NT2/D1 (cell line): ENCODE measurements at places on chromosomes 7 and 10.

DNA sequence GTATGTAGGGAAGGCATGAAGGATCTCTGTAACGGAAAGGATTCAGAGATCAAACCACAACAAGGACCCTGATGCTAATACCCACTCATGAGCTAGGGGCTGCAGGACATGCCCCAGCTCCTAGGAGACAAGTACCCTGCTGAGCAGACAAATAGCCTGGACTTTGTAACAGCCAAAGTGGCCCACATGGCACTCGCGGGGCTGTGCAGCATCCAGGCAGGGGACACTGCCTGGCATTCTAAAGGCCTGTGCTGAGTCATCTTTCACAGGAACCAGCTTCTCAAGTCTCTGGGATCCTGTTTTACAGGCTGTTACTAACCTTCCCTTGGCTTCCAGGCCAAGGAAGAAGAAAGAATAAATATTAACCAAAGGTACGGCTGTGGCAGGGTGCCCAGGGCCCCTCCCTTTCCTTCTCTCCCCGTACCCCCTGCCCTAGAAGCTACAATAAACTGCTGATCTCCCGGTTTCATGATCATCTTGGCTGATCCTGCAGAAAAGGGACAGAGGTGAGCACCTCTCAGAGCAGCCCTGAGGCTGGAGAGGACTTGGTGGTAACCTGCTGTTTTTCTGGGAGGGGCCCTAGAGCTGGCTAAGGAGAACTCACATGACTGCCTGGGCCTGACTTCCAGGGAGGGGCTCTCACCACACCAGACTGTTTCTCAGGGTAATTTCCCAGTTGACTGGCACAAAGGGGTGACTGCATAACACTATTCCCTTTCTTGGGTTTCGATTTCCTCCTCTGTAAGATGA is 4.2 kb upstream of the RPEL1 start:
- DNase-seq: no peak

GRCh38 chr10:28975891-28976531 is 298.7 kb downstream of the BAMBI start:
- DNase-seq: peak; percentile 39

DNA sequence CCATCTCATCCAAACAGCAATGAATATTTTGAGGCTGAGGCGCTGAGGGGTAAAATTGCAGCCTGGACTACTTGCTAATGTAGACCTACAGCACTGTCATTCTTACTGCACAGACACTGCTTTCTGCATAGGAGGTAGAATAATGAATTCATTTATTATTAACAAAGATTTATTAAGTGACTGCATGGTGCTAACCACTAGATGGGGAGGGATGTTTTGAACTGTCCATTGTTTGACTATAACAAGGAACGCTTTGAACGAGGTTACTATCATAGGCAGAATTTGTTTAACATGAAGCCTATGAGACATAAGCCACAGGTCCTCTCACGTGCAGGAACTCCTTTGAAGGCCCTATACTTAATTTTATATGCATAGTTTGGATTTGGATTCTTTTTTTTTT is 143.8 kb downstream of the CFTR start:
- DNase-seq: no peak

GRCh38 chr7:74032191-74032490 is 4.2 kb downstream of the ELN start:
- DNase-seq: no peak

GRCh38 chr7:127677433-127678230 is 25.6 kb downstream of the SND1 start:
- no peak for DNase-seq

DNA sequence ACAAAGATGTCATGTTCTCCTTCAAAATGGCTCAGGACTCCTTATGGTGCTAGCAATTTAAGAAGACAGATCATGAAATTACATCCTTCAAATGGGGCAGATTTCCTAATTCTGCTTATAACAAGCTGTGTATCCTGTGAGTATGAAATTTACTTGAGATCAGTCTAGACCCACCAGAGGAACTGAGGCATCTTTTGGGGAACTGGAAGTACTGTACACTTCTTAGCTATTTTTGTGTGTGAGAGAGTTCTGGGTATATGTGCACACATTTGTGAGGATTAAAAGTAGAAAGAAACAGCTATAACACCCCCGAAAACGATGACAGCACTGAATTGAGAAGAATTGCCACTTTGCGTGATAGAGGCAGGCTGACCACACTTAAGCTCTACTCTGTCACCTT is 187.0 kb upstream of the CCDC6 start:
- no peak for DNase-seq

DNA sequence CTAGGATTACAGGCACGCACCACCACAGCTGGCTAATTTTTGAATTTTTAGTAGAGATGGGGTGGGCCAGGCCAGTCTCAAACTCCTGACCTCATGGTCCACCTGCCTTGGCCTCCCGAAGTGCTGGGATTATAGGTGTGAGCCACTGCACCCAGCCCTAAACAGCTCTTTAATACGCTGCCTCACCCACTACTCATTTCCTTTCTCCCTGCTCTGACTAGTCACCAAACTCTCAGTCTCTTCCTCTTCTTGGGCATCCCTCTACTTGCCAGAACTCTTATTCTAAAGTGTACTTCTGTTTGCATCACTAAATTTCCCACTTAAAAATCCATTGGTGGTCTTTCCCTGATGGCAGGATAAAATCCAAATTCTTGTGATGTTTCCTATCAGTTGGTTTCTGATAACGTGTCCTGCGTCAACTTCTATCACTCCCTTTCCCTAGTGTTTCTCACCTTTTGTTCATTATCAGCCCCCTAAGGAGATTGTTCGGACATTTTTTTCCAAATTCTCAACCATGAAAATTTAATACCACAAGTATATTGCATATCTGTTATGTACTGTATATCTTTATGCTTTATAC is 124.7 kb downstream of the CUBN start:
- no peak for DNase-seq

DNA sequence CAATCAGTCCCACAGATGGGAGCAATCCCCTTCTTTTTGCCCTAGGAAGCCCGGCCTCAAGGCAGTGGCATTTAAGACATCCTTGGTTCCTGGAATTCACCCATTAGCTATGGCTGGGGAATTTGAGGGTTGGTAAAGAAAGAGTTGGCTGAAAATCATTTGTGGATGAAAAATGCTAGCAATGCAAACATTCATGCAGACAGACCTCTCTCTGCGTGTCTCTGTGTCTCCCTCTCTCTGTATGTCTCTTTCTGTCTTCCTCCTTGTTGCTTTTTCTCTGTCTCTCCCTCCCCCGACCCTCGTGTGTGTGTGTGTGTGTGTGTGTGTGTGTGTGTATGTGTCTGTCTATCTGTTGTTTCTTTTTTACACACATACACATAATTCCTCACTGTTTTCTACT is 19.4 kb downstream of the LDB3 start:
- no peak for DNase-seq

DNA sequence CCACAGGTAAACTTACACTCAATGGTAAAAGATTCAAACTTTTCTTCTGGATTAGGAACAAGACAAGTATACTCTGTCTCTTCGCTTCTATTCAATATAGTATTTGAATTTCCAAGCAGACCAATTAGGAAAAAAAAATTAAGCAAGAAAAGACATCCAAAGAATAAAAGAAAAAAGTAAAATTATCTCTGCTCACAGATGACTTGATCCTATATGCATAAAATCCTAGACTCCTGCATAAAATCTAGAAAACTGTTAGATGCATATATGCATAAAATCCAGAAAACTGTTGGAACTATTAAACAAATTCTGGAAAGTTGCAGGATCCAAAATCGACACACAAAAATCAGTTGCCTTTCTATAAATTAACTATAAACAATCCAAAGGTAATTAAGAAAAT is at the start of gene OR13A1:
TSS of gene OR13A1 (minus strand) at position 101 of the 400 bp plus-strand sequence. CDS start 11,186 bp downstream, outside the sequence.
- DNase-seq: no peak

DNA sequence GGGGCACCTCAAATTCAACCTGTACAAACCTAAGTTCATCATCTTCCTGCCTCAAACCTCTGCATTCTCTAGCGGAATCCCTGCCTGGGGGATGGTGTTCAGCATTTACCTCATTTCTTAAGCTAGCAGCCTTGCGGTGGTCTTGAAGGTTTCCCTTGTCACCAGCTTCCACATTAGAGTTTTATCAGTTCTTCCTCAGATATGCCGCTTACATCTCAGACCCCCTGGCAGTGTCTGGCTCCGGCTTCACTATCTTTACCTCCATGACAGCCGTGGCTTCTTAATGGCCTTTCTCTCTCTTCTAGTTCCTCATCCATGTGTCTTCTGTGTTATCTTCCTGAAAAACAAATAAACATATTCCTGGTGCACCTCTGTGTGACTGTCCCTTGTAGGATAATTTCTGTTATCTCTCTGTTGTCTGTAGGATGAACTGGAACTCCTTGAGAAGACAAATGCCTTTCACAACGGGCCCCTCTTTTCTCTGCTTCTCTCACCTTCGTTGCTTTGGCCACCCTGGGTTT is 101.1 kb upstream of the BMPER start:
- no peak for DNase-seq

- no peak for DNase-seq
Measured at GRCh38 chr7:134209322-134210015, 82.3 kb downstream of the LRGUK start.

- DNase-seq: no peak
Measured at GRCh38 chr7:129827467-129827990, 125.2 kb downstream of the UBE2H start.

DNA sequence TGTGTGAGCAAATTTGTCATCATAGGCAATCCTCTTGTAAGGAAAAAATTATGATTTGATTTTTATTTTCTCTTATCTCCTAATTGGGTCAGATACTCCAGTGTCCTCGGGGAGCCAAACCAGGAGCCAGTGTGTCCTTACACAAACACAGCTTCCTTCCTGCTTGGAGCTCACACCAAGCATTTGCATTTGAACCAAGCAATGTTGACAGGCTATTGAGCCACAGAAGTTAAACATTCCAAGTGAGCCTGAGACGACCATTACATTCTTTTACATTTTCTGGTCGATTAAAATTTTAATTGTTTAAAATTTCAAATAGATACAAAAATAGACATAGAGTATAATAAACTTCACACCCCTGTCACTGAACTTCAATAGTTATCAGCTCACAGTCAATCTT is 194.8 kb downstream of the CFTR start:
- peak; percentile 63 for DNase-seq

DNA sequence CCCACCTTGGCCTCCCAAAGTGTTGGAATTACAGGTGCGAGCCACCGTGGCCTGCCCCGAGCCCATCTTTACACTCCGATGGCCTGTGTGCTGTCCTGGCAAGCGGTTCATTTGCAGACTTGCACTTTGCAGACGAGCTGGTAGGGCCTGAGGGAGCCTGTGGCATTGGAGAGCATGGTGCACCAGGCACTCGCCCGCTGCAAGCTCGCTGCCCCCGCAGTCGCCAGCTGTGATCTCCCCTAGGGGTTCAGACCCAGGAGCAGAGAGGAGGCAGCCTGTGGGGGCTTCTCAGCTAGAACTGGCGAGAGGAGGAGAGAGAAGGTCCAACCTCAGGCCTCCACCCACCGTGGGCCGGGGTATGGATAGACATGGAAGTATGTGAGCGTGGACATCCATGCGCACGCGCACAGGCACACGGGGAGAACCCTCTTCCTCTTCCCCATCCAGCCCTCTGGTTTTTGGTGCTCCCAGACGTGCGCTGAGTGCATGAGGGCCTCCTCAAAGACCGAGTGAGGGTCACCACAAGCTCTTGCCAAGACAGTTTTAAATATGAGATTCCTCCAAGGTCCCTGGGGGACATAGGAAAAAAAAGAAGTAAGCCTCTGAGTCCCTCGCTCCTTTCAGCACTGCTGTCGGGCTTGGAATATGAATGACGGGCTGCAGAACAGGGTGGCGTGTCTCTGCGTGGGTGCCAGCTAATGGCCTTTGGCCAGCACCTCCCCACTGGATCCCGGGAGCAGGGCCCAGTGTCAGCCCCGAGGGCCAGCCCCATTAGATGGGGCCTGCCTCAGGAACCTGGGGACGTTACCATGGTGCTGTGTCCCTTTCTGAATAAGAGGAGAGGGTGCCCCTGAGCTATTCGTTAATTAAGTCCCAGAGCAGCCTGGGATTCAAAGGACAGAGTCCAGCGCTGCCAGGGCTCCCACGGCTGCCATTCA is 15.1 kb upstream of the TTYH3 start:
- DNase-seq: no peak

GRCh38 chr10:4013651-4014121 is 228.7 kb upstream of the KLF6 start:
- DNase-seq: no peak

DNA sequence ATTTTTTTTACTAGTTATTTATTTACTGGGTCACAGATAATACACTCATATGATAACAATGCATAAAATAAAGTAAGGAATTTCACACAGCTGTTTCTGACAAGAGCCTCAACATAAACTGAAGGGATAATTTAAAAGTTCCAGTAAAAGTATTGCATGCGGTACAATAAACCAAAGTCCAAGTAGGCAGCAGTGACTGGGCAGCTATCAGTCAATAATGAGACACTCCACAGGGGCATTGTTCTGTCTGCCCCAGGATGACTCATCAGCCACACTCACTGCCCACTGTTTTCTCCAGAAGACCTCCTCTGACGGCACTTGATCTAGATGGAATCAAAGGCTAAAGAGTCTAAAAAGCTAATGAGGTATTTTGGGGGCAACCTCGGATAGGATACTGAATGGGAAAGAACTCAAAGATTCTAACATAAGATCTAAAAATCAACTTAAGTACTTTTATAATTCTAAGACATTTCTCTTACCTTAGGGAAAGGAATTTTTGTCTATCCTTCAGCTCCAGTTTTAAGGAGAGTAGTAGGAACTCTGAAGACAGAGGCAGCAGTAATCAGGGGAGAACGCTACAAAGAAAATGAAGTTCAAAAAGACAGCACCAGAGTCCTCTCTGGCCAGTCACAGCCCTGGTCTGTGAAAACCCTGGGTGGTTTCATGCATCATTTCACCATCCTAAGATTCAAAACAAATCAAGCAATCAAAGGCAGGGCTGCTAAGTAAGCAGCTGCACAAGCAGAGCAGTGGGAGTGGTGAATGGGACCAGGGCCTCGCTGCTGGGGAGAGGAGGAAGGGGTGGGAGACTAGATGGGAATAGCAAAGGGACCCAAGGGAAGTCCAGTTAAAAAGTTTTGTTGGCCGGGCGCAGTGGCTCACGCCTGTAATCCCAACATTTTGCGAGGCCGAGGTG is 175.1 kb downstream of the AVL9 start:
- no peak for DNase-seq

GRCh38 chr7:114862406-114862805 is 59.5 kb upstream of the MDFIC start:
- DNase-seq: no peak

DNA sequence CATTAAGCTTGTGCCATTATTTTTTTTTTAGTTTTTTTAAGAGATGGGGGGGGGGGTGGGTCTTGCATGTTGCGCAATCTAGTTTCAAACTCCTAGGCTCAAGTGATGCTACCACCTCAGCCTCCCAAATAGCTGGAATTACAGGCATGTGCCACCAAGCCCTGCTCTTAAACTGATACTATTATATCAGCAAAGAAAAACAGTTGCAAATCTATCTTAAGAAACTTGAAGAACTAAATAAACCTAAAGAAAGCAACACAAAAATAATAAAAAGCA is 47.5 kb downstream of the BRAF start:
- no peak for DNase-seq

GRCh38 chr10:1648648-1649047 is 88.7 kb downstream of the ADARB2 start:
- DNase-seq: no peak

DNA sequence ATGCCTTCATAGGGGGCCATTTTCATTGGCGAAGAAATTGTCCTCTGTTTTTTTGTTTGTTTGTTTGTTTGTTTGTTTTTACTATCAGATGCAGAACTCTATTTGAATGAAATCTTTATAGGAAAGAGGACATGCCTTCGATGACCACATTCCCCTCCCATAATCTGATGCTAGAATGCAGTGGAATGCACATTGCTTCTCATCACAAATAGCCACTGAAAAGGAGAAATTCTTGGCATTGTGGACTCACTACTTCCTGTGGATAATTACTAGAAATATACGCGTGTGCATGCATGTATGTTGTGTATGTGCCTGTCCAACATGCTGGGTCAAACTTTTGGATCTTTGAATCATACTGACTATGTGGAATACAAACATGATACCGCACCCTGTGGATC is 70.5 kb upstream of the SFMBT2 start:
- no peak for DNase-seq
